ENCODE measurements at places on chromosomes 1 and 21.

DNA sequence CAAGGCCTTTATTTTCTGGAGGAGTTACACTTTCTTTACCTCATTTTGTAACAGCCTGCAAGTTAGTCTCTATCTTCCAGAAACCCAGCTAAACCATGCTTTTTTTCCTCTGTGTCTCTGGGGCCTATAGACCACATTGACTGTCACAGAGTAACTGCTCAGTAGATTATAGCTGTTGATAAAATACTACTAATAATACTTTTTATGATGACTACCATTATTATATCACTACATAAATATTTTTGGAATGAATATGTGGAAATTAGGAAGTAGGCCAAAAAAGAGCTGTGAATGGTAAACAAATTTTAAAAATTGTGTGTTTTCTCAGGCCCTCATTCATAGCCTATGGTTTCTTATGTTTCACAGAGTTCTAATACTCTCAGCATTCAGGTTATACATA is 233.1 kb upstream of the USP24 start:
- no peak for DNase-seq

DNA sequence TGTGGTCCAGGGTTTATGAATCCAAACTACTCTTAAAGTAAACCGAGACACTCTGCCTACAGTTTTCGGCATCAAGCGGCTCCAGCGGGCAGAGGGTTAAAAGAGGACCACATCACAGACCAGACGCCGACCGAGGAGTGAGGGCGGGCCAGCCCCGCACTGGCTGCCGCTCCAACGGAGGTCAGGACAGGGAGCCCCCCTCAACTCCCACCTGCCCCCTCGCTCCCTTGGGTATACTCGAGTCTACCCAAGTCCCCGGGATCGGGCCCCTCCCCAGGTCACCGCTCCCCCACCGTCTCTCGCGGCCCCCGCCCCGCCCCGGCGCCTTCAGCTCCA is 312 bp downstream of the ARNT start:
- DNase-seq, result peak; percentile 98

GRCh38 chr1:6711174-6711573 is 9.6 kb upstream of the DNAJC11 start:
- DNase-seq, result no peak

GRCh38 chr1:52640697-52641096 is 7.7 kb downstream of the SHISAL2A start:
- DNase-seq, result no peak

GRCh38 chr1:113804421-113805255 is 7.6 kb downstream of the RSBN1 start:
- DNase-seq, result no peak
